Activated naive CD8-positive, alpha-beta T cell treated with anti-CD3 and anti-CD28 coated beads for 36 hours (primary cell): ENCODE measurements at places on chromosomes 7 and 10. TPM values are rescaled to one million over a fixed set of nuclear protein-coding genes. Genes with fewer than 3 reads are reported as not detected.

DNA sequence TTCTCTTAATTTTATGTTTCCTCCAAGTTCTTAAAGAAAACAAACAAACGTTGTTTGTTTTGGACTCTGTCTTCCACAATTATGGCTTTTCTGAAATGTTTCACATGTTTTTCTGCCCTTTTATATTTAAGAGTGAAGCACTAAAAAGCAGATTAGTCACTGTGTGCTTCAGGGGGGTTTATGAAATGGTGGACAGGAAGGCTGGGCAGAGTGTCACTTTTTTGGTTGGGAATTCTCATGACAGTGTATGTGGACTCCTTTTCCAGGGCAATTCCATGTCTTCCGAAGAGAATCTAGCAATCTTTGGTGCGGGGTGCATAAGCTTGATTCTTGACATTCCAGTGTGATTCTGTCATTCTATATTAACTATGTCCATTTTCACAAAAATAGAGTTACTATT is 669.4 kb downstream of the PARD3 start:
- H3K27me3 ChIP-seq = peaks cover 5% of the 10 kb centered on the region
- no peaks in the 10 kb centered on the region for H3K4me1 ChIP-seq
- DNase-seq = no peak
- no peak overlapping the region for H3K4me3 ChIP-seq
- no peak overlapping the region for H3K27ac ChIP-seq

Gene ETV1
- 0.10 TPM for total RNA-seq

Gene NACAD
- 0.50 TPM for total RNA-seq

GRCh38 chr7:17402628-17403278 is 104.3 kb downstream of the AHR start:
- no peaks in the 10 kb centered on the region for H3K36me3 ChIP-seq
- H3K4me1 ChIP-seq = peaks cover 32% of the 10 kb centered on the region
- DNase-seq = peak; percentile 2
- peak overlapping the region; percentile 92 for H3K27ac ChIP-seq
- peak overlapping the region; percentile 42 for H3K4me3 ChIP-seq
- H3K27me3 ChIP-seq = peaks cover 31% of the 10 kb centered on the region

DNA sequence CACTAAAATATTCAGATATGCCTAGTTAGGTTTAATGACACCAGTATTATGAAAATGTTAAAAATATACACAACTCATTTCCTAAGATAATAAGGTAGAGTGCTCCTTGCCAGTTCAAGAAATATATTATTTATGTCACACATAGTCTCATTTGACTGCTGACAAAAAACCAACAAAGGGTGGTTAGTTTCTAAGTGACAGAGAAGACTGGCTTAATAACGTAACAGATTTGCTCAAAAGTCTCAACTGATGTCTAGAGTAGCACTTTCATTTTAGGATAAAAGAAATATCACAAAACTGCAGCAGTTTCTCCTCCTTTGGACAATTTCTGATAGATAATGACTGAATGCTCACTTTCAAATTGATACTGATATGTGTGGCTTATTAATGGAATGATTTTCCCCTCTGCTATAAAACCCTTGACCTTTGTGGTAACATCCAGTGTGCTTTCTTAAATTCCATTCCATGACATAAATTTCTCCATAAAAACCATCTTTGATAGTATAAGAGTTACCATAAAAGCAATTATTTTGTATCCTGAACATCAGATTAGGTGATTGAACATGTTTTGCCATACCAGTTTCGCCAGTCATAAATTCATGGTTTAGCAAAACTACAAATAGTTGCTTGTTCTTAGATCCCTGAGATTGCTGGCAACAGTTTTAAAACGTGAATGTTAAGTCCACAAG is 94.2 kb downstream of the NRBF2 start:
- DNase-seq = no peak
- H3K27ac ChIP-seq = peak overlapping the region; percentile 92
- H3K4me3 ChIP-seq = peak overlapping the region; percentile 30
- no peaks in the 10 kb centered on the region for H3K27me3 ChIP-seq
- H3K4me1 ChIP-seq = peaks cover 44% of the 10 kb centered on the region

Gene GPER1
- 0.14 TPM for total RNA-seq

Gene AGAP9
- total RNA-seq = 2.1 TPM
